ENCODE measurements at places on chromosomes 3 and 15.

GRCh38 chr15:65306551-65306950 lies 2.1 kb downstream of the RNU5B-1 start:
- DNase-seq, result no peak

DNA sequence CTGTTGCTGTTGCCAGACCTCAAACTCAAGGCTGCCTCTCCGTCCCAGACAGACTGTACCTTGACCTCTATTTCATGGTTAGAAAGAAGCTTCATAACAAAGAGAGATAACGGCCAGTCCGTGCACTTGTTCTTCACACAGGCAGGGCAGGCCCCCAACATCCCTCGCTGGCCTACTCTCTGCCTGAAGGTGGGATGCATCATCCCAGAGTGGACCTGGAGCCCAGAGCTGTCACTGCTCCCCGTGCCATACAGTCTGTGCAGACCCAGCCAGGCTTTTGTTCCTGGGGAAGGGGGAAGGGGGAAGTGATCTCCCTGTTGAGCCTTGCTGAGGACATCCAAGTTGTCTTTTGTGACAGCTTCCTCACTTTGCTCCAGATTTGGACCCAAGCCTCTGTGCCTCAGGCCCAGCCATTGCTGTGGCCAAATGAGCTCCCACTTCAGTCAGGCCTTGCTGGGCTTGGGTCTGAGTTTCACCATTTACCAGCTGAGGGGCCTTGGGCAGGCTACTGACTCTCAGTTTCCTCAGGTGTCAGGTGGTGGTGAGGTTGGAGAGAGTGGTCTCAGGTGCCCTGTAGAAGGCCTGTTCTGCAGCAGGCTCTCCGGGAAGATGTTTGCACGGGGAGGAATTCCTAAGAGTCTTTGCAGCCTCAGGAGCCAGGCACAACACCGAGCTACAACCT lies 141.6 kb downstream of the DNAJB8 start:
- DNase-seq, result no peak

DNA sequence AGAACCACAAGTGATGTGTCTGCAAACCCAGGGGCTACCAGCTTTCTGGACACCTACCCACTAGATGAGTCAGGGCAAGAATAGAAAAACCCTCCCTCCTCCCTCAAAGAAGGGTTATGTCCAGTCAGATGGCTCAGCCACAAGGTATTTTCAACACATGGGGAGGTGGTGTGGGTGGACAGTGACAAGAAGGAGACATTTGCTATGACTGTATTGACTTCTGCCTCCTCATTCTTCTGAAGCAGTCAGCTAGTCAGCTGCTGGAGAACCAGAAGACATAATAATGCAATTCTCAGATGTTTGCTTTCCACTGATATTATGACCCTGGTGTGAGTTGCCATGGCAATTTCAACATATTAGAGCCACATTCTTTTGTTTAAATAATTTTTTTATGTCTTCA lies 66.7 kb upstream of the GOLGA8B start:
- DNase-seq, result no peak

- no peak for DNase-seq
These were observed 136.1 kb downstream of the CACNA1D start for GRCh38 chr3:53630547-53630946.

- DNase-seq, result no peak
These were observed 86.5 kb upstream of the FXR1 start for GRCh38 chr3:180825964-180826363.

- DNase-seq, result no peak
These were observed 49.9 kb upstream of the LMCD1 start for GRCh38 chr3:8451696-8452095.

- no peak for DNase-seq
These were observed 2.0 kb downstream of the OR4F15 start for GRCh38 chr15:101813803-101814534.

DNA sequence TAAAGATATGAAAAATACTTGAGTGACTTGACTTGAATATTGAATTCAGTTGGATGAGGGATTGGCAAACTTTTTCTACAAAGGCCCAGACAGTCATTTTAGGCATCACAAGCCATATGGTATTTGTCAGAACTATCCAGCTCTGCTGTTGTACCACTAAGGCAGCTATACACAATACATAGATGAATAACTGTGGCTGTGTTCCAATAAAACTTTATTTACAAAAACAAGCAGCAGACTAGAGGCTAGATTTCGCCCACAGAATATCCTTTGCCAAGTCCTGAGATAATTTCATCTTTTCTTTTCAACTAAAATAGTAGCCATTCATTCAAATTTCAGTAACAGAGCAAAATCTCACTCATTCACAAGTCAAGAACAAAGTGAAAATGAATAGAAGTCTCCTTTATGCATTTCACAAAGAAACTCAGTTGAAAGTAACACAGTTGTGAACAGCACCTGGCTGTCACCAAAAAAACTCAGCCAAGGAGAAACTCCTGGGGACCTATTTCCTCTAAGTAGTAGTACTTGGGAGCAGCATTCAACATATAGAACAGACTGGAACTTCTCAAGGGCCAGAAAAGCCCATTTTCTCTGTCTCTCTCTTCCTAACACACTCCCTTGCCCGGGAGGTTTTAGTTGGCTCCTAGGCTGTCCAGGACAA lies 56.3 kb downstream of the OSBPL10 start:
- DNase-seq, result no peak
